ENCODE measurements at places on chromosomes 6 and 20.

DNA sequence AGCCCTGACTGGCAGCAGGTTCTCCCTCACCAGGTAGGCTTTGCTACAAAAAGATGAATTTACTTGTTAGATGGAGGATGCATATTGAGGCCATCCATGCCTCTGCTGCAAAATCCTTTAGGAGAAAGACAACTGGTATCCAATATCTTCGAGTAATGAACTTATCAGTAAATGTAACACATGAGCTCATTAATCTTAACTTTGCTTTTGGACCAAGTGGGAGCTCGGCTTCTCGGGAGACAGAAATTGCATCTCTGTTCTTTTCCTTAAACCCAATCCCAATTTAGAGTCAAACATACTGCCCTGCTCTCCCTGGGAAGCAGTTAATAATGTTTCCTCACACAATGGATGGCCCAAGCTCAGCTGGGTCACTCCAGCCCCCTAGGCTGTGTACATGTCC is 330.5 kb downstream of the ZFAND3 start:
- no peak for DNase-seq

- no peak for DNase-seq
Measured at GRCh38 chr6:52876056-52876787, 33.3 kb downstream of the GSTA3 start.

DNA sequence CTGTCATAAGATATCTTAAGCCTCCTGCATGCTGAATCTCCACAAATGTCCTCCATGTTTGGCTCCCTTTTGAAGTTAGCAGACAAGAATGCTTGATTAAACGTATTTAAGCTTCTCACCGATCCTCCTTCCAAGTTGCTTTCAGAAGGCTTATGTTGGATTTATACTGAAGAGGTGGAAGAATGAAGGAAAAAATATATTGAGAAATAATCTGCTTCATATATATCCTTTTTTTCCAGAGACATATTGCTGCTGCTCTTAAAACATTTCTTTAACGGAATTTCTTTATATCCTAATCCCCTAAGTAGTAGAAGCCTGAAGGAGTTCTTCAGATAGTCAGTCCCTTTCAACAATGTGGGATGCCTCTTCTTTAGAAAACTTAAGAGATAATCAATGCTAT is 329.0 kb upstream of the MARCKS start:
- DNase-seq, result no peak

DNA sequence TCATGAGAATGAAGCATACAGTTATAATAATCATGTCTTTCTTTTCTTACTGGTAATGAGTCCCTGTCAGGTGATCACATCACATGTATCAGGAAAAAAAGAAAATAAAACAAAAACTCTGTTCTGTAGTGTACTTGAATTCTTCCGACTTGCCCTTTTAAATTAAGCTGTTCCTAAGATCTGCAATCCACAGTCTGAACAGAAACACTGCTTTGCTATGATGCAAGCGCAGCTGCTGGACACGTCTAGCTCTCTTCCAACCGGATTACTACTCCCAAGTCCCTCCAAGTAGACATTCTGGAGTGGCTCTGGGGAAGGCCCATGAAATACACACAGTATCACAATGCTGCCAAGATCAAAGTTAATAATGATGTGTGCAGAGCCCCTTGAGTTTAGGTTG is 83.7 kb downstream of the FYN start:
- no peak for DNase-seq

GRCh38 chr20:1616858-1617434 is 2.9 kb downstream of the SIRPB1 start:
- no peak for DNase-seq

DNA sequence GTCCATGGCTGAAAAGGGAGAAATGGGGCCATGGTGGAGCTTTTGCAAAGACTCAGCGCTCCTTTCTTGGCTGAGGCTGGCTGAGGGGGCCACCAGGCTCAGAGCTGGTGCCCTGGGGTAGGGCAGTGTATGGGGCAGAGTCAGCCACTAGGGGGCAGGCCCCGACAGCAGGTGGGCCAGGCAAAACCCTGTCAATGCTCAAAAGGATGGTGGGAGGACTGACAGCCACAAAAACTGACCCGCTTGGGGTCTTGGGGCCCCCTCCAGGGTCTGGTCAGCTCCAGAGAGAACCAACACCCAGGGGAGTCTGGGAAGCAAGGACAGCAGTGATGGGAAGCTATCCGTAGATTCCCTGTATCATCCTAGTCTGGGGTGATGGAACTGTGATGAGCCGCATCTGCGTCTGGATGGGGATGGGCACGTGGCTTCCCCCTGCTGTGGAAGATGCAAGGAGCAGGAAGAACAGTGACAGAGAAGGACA is 306.9 kb downstream of the DHX35 start:
- peak; percentile 35 for DNase-seq

- no peak for DNase-seq
Measured at GRCh38 chr6:31204751-31205145, 34.3 kb upstream of the POU5F1 start.

DNA sequence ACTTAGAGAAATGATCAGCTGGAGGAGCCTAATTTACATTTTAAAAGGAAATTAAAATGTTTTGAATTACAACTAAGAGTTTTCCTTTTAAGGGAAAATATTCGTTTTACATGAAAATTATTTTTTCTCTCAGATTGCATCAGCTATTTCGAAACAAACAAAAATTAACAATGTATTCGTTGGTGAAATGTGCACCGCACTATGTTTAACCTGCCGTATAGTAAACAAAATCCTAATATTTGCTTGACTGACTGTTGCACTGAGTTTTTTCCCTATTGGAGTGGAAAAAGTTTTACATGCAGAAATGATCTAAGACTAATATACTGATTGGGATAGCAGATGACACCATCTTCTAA is 5.7 kb downstream of the PDE10A start:
- no peak for DNase-seq

- DNase-seq, result no peak
Measured at GRCh38 chr6:90160013-90160412, 136.6 kb downstream of the BACH2 start.

DNA sequence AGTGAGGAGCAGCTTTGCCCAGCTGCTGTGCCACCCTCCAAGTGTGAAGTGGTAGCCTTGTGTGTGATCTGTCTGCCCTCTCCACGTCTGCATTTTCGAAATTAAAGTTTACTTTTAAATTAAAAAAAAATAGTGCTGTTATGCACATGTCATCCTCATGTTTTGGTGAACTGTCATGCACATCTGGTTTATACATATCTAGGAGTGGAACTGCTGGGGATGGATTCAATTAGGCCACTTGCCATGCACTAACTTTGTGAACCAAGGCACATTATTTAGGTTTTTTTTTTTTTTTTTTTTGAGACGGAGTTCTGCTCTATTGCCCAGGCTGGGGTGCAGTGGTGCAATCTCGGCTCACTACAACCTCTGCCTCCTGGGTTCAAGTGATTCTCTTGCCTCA is 3.6 kb downstream of the GTSF1L start:
- DNase-seq, result no peak

DNA sequence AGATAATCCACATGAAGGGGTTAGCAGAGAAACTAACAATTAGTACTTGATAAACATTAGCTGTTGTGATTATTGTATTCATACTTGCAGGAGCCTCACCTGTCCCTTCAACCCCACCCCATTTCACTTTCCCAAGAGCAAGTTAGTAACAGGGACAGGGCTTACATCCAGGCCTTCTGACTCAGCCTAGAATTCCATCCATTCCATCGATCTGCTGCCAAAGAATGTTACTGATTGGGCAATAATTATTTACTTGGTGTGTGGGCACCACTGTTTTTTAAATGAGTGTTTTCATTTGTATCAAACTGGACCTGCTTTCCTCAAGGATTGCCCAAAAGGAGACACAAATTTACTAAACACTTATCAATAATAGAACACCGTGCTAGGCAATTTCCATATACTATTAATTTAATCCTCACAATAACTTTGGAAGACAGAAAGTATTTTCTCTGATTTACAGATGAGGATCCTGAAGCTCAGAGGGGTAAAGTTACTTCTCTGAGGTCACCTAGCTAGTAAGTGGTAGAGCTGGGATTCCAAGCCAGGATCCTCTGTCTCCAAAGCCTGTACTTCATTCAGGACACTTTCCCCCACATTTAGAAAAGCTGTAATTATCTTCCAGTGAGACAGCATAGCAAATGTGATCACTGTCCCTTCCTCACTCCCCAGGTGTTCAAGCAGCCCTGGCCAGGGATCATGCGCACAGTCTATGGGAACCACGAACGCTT is 32.8 kb downstream of the GSS start:
- DNase-seq, result no peak

- DNase-seq, result peak; percentile 39
Measured at GRCh38 chr6:31681135-31681671, 336 bp upstream of the LY6G5C start.

DNA sequence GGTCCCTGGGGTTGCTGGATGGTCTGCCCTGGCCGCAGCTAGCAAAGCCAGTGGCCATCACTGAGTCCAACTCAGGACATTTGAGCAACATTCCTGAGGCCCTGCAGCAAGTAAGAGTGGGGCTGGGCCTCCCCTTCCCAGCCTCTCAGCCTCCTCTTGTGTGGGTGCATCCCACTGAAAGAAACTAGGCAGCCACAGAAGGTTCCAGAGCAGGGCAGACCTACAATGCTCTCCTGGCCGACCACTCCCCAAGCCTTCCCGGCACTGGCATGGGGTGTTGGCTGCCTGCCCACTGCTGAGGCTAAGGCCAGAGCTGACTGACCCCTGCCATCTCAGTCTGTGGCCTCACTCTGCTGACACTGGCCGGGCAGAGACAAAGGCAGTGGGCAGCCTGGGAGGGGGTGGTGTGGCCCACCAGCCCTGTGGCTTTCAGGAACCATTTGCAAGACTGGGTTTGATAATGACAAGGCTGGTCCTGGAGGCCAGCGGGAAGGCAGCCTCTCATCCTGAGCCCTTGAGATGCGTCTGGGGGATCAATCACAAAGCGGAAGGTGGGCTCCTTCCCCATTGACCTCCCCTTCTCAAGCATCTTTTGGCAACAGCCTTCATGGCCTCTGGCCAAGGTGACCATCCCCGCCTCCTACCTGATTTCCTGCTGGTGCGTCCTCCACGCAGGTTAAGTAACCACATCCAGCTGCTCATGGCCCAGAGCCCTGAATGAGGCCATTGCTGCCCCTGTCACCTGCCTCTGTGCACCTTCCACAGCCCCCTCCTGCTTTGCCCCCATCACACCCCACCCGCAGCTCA is 9.6 kb downstream of the DLGAP4 start:
- DNase-seq, result no peak
